ENCODE measurements at places on chromosomes 11 and 22.

- peak; percentile 63 for DNase-seq
These were observed 16.9 kb upstream of the KIRREL3 start for GRCh38 chr11:127017482-127017881.

DNA sequence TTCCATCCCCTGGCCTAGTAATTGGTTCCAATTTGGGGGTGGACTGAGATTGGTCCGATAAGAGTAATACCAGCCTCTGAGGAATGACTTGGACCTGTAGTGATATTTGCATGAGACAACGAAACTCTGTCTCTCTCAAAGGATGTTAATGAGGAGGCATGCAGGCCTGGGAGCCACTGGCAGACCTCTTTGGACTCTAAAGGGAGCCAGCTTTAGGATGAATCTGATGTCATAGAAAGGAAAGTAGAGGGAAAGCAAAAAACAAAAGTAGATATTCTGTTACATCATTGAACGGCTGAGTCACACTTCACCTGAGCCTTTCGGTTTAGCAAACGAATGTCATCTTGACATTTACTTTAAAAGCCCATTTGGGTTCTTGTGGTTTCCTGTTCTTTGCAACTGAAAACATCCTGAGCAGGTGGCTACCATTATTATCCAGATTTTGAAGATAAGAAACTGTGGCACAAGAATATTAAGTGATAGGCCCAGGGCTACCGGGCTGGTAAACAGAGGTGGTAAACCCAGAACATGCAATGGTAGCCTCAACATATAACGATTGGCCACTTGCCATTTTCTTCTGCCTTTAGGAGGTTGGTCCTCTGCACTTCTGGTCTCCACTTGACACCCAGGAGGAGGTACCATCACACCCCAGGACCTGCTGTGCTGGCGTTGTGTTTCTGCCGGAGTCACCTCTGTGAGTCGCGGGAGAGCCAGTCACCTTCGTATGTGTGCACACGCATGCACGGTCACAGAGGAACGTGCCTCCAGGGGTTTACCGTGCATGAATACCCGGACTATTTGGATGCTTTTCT, 42.7 kb downstream of the RTL6 start:
- DNase-seq = no peak

DNA sequence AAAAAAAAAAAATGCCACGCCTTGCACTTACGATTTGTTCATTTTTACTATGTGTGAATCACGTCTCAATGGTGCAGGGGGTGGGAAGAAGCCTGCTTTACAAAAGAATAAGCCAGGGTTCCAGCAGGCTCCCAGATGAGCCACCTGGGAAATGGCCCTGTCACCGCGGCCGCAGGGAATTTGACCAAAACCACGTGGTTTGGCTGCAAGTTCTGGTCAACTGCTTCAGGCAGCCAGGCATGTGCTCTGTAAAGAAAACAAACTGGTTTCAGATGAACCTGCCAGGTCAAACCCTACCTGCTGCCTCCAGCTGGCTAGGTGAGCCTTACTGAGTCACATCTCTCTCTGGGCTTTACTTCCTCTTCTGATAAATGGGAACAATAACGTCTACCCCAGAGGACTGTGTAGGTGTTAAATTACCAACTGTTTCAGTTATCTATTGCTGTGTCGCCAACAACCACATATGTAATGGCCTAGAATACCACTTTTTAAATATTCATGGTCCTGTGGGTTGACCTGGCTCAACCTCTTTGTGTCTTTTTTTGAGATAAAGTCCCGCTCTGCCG, 30.5 kb upstream of the GCAT start:
- peak; percentile 35 for DNase-seq

- DNase-seq = no peak
These were observed 17.6 kb downstream of the ANO1 start for GRCh38 chr11:70095541-70096252.

DNA sequence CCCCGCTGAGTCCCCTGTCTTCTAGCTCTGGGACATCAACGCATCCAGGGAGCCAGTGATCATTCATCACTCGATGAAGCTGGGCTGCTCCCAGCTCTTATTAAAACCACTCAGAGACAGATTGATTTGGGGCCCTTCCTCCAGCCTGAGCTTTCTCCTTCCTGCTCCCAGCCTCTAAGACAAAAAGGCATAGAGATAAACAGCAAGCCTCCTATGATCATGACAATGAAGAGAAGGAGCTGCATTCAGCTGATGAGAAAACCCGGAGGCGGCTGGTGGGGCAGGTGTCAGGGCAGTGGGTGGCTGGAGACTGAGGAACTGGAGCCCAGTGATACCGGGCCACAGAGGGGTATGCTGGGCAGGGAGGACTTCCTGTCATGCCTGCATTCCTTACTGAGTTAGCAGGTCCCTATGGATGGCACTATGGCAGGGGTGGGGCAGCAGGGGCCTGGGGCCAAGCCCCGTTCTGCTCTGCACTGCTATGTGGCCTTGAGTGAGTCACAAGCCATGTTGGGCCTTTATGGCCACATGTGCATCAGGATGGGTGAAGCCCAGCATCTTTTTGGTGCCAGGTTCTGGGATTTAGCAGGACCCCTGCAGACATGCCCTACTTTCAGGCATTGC, 20.2 kb downstream of the PVALB start:
- DNase-seq = peak; percentile 28

DNA sequence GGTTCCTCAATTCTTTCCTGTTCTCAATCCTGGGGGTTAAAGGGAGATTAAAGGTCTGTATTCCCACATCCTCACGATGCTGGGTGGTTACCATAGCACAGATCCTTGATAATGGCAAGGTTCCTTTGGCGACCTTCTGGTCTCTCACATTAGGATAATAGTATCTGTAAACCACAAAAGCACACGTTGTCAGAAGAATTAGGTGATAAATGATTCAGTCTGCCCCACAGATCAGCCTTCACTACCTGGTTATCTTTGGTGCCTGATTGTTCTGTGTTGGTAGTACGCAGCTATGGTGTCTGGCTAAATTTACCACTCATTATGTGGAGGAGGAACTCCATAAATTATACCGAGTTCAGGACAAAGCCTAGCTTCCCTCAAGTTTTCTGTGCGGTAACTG, 78.4 kb downstream of the C2CD3 start:
- no peak for DNase-seq

DNA sequence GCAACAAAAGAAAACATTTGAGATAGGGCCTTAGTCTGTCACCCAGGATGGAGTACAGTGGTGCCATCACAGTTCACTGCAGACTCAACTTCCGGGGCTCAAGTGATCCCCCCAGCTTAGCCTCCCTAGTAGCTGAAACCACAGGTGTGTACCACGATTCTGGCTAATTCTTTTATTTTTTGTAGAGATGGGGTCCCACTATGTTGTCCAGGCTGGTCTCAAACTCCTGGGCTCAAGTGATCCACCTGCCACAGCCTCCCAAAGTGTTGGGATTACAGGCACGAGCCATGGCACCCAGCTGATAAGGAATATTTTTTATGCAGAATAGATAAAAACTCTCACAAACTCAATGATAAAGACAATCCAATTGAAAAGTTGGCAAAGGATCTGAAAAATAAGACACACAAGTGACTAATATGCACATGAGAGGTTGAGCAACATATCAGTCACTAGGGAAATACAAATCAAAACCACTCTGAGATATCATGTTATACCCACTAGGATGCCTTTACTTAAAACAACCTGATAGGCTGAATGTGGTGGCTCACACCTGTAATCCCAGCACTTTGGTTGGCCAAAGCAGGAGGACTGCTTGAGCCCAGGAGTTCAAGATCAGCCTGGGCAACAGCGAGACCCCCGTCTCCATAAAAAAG, 33.9 kb upstream of the CLTCL1 start:
- DNase-seq = no peak

GRCh38 chr11:126525702-126526101, 170.2 kb downstream of the ST3GAL4 start:
- no peak for DNase-seq

DNA sequence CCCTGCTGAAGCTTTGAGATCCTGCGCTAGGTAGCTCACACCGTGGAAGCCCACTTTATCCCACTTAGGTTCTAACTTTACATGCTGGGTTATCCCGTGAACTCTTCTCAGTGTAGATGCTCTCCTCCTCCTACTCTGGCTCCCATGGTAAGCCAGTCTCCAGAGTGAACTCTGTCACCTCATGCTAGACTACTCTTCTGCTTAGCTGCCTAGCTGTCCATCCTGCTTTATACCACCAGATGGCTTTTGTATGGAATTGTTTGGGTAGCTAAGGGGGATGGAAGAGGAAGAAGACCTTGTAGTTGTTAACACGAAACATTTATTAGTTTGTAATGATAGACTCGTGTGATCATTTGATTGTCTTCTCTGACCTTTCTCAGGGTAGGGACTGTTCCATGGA, 46.8 kb downstream of the EMSY start:
- peak; percentile 8 for DNase-seq

GRCh38 chr22:45877036-45877380, 100.0 kb downstream of the WNT7B start:
- no peak for DNase-seq

DNA sequence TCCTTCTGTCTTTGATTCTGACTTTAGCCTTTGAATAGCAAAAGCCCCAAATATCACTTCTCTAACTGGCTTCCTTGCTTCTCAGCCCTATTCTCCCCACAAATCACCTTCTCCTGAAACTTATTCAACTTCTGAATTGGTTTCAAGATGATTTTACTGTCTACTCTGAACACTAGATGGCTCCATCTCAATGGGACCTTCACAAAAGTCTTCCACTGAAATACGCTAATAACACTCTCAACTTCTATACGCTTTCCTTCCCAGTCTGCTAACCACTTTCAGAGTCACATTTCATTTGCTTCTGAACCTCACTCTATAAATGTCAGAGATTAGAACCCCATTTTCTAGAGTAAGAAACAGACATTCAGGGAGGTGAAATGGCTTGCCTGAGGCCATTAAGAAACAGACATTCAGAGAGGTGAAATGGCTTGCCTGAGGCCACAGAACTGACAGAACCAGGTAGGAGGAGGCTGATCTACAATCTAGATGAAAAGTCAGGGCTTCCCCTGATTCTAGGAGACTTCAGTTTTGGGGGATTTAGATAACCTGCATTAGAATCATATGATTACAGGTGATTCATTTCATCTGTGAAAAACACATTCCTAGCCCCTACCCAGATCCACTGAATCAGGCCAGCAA, 20.6 kb downstream of the MORC2 start:
- peak; percentile 48 for DNase-seq

DNA sequence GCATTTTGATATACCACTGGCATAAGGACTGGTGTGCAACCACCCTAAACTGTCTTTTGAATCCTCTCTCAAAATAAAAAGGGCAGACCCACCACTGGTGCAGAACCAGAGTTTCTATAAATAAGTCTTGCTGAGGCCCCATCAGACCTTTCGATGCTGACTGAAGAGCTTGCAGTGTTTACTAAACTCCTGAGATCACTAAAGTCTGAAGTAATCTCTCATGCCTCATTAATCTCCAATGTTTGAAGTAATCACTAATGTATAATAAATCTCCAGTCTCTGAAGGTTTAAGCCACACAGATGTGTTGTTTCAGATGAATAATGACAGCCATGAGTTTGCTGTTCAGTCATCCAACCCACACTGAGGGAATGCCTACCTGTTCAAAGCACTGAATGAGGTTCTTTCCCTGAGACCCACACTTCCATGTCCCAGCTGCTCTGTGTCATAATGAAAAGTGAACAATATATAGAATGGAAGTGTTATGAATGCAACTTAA, 50.6 kb upstream of the DEUP1 start:
- DNase-seq = no peak

DNA sequence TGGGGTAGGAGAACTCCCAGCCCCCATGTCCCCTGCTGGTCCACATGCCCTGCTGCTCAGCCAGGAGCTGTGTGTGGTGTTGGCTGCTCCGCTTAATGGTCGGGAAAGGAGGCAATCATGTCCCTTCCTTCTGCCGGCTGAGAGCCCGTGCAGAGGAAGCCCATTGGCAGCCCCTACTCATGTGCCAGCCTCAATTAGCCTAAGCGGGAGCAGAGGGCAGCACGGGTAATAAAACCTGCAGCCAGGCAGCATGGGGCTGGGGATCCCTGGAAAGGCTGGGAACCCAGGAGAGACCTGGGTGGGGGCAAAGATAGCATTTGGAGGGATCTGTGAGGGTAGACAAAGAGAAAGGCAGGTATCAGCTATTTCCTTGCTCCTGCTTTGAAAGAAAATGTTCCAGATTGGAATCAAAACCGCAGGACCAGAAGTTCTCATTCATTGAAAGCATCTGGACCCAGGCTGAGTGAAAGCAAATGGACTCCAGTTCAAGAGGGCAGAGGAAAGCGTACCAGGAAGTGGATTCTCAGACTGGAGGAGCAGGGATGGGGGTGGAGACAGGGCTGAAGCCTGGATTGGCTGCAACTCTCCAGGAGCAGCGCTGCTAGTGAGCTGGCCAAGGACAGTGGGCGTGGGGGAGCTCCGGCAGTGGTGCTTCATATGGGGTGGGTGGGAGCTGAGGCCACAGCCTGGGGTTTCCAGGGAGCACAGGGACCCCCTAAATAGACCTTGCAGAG, 103.4 kb upstream of the NECTIN1 start:
- DNase-seq = no peak

DNA sequence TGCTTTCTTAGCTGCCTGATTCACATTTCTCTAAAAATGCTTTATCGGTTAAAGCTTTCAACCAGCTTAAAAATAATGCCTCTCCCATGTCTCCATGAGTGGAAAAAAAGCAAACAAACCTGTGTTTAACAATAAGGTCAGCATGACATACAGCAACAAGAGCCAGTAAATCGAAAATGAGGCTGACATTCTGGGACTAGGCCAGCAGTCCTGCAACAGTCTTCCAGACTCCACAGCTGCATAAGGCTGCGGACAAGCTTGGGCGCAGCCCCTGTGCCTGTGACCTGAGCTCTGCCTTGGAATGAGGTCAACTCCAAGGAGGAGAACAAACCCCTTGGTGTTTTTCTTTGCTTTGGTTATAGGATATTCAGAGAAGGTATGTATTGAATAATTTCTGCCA, 95.5 kb downstream of the PGR start:
- DNase-seq = no peak

- DNase-seq = no peak
These were observed 12.1 kb downstream of the BTBD10 start for GRCh38 chr11:13450832-13451397.

DNA sequence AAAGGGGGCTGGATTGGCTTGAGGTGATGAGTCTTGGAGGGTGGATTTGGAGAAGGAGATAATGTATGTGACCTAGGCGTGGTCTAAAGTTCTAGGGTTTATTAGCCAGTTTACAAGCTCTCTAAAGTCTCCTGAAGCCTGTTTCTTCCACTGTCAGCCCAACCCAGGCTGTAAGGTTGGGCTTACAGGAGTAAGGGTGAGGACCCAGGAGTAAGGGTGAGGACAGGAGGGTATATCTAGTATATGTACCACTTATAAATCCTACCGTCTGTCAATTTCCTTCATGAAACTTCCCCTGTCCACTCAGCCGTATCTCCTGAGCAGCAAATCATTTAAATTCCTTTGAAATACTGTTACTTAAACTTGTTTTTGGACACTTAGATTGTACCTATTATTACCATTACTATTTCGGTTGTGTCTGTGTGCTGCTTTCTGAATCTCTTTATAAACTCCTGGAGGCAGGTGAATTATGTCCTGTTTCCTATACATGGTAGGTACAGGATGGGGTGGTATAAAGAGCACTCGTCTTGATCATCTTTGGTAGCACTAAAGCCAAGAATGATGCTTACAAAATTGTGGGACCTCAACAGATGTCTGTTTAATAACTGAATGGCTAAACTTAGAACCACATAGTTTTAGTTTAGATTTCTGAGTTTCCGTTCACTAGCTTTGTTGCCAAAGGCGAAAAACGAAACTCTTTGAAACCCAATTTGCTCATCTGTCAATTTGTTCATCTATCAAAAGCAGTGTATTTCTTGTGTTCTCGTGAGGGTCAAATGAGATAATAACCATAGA, 192.0 kb downstream of the GRIK4 start:
- DNase-seq = no peak
